ENCODE measurements at places on chromosomes 11 and 22. TPM values are rescaled to one million over a fixed set of nuclear protein-coding genes. Genes with fewer than 3 reads are reported as not detected.

FGF4 gene
- not detected for total RNA-seq

GAL3ST3 gene
- total RNA-seq = not detected

SYT8 gene
- 0.35 TPM for total RNA-seq

SLC37A2 gene
- 0.70 TPM for total RNA-seq

POTEH gene
- not detected for total RNA-seq

NAALADL1 gene
- total RNA-seq = 17.2 TPM

Data from pericardium fibroblast (primary cell).